Dermis microvascular lymphatic vessel endothelial cell (primary cell): ENCODE measurements at places on chromosomes 13 and 19. TPM values are rescaled to one million over a fixed set of nuclear protein-coding genes. Genes with fewer than 3 reads are reported as not detected.

DNA sequence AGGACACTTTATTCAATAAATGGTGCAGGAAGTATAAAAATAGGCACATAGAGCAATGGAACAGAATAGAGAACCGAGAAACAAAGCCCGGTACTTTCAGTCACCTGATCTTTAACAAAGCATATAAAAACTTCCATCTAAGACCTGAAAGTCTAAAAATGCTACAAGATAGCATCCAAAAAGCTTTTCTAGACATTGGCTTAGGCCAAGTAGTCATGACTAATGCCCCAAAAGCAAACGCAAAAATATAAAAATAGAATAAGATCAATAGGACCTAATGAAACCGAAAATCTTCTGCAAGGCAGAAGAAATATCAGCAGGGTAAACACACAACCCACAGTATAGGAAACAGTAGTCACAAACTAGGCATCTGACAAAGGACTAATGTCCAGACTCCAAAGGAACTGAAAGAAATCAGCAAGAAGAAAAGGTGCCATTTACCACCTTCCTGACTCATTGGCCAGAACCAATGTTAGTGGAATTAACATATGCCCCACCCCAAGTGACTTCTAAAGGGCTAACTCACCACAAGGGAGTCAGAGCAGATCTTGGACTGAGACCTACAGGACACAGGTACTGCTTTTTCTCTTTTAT is 40.8 kb upstream of the CEACAM21 start:
- no peak for DNase-seq

- DNase-seq = peak; percentile 61
These were observed 4.2 kb downstream of the LGALS7B start for GRCh38 chr19:38793177-38793576.

GRCh38 chr13:105343134-105343806 is 1192.2 kb downstream of the EFNB2 start:
- no peak for DNase-seq

DNA sequence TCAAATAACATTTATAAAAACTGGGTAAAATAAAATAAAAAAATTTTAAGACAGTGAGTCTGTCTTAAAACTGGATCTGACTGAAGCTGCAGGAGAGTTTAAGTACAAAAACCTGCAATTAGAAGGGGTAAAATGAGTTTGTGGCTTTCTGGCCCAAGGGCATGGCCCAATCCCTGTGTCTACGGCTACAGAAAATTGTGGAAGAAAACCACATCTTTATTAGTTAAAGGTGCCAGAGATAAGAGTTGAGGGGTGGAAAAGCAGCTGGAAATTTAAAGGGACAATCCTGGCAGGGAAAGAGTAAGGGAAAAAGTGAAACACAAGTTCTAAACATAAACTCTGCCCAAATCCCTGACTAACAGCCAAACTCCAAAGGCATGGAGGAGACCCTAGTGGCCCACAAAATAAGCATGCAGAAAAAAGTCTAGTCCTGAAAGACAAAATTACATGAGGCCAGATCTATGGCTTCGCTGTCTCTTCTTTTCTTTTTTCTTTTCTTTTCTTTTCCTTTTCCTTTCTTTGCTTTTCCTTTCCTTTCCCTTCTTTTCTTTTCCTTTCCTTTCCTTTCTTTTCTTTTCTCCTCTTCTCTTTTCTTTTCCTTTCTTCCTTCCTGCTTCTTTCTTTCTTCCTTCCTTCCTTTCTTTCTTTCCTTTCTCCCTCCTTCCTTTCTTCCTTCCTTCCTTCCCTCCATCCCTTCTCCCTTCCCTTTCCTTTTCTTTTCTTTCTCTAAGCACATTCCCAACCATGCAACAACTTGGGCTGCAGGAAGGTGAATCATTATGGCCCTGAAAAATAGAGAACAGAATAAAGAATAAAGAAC is 23.5 kb upstream of the DLEU7 start:
- DNase-seq = no peak

DNA sequence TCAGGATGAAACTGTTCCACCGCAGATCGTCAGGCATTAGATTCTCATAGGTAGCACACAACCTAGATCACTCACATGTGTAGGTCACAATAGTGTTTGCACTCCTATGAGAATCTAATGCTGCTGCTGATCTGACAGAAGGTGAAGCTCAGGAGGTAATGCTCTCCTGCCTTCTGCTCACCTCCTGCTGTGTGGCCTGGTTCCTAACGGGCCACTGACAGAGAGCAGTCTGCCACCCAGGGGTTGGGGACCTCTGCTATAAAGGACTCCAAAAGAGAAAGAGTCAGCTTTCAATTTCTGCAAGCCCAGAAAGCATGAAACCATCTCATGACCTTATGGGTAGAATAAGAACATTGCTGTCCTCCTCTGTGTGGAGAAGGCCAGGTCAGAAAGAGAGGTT is 43.5 kb upstream of the PCCA start:
- no peak for DNase-seq

DNA sequence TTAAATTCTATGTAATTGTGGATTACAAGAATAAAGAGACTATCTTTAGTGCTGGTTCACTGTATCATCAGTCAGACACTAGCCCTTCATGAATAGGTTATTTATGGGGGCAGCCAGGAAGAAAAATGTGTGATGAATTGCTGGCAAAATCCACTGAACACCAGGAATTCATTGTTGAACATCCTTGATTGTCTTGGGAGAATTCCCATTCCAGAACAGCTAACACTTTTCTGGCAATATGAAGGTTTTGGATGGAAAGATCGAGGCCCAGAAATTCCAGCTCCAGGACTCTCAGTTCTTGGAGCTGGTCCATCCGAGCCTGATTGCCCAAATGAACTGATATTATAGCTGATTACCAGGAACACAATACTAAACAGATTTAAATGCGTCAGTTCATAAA is 11.5 kb upstream of the SPART start:
- DNase-seq = no peak

GRCh38 chr13:110472904-110473563 is 88.5 kb downstream of the RAB20 start:
- DNase-seq = no peak

S1PR5 gene
- total RNA-seq = 0.13 TPM in 1 of 2 replicates, not detected in the other

ICAM5 gene
- total RNA-seq = under 0.01 TPM in 1 of 2 replicates, not detected in the other

PBX4 gene
- 0.13 TPM in 1 of 2 replicates, not detected in the other for total RNA-seq

ZNF90 gene
- total RNA-seq = 0.63 and 0.77 TPM in 2 replicates
